ENCODE measurements at places on chromosomes 4 and X.

- DNase-seq: no peak
Observed at GRCh38 chr4:74297539-74297938, 10.7 kb upstream of the EPGN start.

DNA sequence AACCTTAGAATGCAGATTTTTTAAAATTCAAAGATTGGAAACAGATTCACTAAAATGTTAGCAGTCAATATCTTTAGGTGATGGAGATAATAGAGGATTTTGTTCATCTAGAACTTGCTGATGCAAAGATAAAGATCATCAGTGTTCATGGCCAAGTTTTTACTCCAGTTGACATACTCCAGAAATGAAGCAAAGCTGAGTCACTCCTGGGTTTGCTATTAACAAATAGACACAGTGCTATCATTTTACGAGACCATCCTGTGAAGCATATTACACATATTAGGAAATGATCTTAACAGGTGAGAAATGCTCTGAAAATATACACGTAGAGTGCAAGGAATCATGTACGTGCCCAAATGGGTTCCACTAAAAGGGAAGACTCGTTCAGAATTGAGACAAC, 170.6 kb upstream of the FAM9B start:
- DNase-seq: no peak

- DNase-seq: no peak
Observed at GRCh38 chrX:74490247-74490646, 69.0 kb downstream of the SLC16A2 start.

- DNase-seq: no peak
Observed at GRCh38 chr4:15003401-15003890, 1.2 kb downstream of the CPEB2 start.

DNA sequence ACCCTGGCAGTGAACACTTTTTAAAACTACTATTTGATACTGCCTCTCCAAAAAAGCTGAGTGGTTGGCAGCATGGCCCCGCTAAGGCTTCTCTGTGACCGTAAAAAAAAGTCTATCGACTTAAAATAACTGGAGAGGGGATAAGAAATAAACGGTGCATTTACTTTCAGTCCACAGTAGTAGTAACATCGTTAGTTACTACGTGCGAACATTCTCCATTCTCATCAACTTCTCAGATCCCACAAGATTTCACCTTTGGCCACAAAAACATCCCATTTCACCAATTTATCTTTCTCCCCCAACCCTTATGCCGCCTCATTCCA, 524 bp upstream of the EXOSC9 start:
- DNase-seq: no peak

DNA sequence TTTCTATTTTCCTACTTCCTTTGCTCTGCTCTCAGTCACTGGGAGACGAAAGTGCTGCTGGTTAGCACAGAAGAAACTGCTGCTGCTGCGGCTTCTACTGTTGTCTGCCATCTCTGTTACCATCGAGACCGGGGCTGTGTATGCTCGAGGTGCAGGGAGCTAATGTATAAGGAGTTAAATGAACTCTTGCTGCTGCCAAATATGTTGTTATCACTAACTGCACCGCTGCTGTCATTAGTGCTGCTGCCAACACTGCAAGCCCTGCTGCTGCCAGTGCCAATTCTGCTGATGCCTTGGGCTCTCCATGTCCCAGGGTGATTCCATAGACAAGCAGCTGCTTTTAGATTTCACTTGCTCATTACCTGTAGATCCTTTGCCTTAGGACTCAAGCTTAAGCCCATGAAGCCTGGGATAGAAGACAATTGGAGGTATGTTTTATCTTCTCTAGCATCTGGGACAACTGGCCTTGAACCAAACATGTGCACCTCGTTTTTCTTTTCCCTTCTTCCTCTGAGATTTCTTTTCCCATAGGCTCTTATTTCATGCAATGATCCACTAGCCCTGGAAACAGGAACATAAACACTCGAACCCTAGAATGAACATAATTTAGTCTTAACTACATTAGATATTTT, 107.8 kb downstream of the CCSER1 start:
- DNase-seq: peak; percentile 2

- no peak for DNase-seq
Observed at GRCh38 chr4:2347190-2347589, 71.3 kb downstream of the ZFYVE28 start.

DNA sequence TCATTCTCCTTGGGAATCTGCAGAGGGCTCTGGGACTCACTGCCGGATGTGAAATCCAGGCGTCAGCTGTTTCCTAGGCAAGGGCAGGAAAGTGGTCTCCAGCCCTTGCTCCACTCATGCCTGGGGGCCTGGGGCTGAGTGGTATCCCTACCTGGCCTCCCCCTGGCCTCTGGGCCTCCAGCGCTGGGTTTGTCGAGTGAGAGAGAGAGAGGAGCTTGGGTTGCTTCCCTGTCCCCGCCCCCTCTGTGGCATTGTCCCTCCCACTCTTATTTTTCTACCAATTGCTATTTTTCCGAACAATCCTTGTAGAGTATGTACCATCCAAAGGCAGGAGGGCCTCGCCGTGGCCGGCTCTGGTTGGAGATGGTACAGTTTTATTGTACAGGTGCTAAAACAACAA, 53.1 kb downstream of the ELF4 start:
- no peak for DNase-seq

- no peak for DNase-seq
Observed at GRCh38 chr4:24917076-24917856, 4.4 kb upstream of the CCDC149 start.

DNA sequence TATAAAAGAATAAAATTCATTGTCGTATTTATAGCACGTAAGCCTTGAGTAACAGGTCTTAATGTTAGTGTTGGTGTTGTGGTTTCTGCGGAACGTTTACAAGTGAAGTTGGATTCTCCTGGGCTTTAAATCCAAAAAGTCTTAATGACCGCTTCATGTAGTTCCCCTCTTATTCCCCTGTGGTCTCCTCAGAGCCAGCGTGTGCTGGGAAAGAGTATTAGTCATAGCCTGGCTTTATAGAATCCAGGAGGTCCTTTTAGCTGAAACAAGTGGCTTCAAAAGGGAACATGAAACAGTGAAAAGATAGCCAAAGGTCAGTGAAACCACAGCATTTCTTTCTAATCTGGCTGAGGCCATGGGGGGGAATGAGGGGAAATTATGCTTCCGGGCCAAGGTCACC, 79.1 kb downstream of the CLCN4 start:
- DNase-seq: no peak

GRCh38 chrX:104270212-104270611, 15.5 kb upstream of the ESX1 start:
- no peak for DNase-seq

GRCh38 chr4:15131551-15131950, 129.3 kb downstream of the CPEB2 start:
- no peak for DNase-seq

DNA sequence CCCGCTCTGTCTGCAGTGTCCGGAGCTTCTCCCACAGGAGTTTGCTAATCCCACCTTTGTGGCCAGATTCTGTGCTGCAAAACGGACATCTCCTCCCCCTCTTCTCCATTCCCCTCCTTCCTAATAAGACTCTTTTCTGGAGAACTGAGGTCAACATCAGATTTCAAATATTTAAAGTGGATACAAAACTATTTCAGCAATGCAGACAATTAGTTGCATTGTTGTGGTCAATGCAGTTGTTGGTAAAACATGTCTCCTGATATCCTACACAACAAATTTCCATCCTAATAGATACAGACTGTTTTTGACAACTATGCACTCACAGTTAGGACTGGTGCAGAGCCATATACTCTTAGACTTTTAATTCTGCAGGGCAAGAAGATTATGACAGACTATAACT, 5.1 kb upstream of the MCUB start:
- DNase-seq: no peak

GRCh38 chr4:37885496-37885895, 5.4 kb upstream of the TBC1D1 start:
- DNase-seq: no peak

GRCh38 chr4:126364311-126364911, 1049.7 kb downstream of the FAT4 start:
- DNase-seq: no peak

GRCh38 chrX:93420525-93421082, 252.8 kb downstream of the NAP1L3 start:
- DNase-seq: no peak

DNA sequence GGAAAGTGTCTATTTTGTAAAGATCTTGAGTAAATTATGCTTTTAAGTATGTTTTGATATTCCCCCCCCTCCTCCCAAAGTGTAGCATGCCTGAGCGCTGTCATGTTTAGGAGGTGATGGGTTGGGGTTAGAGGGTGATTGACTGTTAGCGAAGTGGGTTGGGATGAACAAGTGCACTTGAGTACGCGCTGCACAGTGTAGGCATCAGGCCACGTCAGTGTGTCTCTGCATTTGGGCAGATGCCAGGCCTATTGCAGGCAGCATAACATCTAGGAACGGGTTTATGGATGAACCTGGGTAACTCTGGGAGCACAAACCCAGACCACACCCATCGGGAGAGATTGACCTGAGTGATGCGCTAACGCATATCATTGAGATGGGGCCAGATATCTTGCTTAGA, 111.2 kb downstream of the TBL1X start:
- DNase-seq: no peak

DNA sequence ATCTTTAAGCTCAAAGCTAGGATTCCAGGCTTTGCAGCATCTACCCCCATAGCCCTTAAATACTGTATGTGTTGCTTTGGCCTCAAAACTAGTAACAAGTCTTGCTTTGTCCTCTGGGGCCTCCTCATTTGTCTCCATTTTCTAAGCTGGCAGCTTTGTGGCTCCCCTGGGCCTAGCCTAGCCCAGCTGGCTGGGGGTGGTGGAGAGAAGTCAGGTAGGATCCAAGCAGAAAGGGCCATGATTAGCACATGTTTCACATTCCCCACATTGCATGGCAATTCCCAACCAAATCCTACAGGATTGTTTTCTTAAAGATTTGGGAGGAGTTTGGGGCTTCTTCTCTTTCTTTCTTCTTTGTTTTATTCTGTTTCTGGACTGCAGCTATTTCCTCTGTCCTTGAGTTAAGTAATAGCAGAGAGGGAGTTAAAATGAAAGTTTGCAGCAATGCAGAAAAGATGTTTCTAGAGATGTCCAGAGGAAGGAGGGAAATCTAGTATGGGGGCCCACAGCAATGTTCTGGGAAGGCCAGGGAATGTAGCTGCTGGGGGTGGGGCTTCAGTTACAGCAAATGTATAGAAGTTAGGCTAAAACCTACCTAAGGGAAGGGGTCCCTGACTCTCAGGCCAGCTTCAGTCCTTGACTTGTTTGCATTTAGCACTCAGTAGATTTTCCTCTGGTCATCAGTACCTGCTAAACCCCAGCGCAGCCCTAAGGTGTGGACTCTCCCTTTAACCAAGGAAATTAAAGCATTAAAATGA, 92.1 kb downstream of the SHROOM4 start:
- no peak for DNase-seq

- no peak for DNase-seq
Observed at GRCh38 chr4:83679254-83679653, 143.3 kb downstream of the GPAT3 start.

- DNase-seq: no peak
Observed at GRCh38 chr4:157897855-157898370, 274.9 kb downstream of the GASK1B start.

- peak; percentile 14 for DNase-seq
Observed at GRCh38 chrX:87299563-87300160, 217.9 kb upstream of the KLHL4 start.

DNA sequence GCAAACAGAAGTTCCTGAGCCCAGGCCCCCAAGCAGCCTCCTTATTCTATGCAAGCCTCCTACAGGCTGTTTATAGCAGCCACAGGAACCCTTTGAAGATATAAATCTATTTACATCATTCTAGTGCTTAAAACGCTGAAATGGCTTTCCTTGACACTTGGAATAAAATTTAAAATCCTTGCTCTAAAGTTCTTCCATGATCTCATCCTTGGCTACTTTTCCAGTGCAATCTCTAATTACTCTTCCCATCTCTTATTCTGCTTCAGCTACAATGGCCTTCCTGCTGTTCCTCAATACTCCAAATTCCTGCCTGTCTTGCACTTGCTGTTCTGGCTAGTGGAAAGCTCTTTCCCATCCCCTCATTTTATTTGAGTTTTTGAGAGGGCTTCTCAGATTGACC, 634.2 kb upstream of the NR3C2 start:
- DNase-seq: no peak

DNA sequence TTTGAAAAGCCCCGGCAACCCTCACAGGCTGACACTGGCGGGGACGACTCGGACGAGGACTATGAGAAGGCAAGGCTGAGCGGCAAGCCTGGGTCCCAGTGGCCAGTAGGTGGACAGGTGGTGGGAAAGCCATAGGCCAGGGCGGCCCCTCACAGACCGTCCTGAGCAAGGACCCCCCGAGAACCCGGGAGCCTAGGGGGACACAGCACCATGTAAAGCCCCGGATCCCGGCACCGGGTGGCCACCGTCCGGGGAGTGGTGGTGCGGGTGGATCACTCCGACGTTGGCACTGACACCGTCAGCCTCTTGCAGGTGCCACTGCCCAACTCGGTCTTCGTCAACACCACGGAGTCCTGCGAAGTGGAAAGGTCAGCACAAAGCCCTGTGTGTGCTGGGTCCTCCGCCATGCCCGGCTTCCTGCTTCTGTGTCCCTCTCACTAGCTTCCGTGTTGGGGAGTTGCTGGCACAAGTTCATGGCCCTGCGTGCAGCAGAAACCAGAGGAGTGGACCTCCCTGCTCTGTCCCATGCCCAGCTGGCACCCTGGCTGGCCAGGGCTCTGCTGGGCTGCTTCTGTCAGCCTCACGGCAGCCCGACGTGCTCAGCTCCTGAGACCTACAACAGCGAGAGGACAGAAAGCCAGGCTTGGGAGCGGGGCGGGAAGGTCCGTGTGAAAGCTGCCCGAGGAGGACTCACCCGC, 11.9 kb upstream of the ADD1 start:
- DNase-seq: no peak

DNA sequence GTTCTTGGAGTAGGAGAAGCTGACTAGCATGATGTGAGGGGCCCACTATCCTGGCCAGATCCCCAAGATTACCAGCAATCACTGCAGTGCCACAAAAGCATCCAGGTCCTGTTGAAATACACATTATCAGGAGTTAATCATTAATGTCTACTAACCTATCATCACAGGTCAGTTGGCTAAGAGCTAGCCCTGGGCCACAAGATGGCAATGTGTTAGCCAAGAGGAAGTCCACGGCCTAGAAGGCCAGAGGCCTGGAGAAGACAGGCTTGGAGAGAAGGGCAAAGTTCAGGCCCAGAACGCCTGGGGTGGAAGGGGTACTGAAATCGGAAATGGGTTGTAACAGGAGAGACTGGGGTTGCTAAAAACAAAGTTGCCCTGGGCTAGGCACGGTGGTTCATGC, 19.9 kb upstream of the KIAA1210 start:
- DNase-seq: no peak

GRCh38 chrX:17009856-17010625, 63.6 kb downstream of the REPS2 start:
- DNase-seq: no peak

DNA sequence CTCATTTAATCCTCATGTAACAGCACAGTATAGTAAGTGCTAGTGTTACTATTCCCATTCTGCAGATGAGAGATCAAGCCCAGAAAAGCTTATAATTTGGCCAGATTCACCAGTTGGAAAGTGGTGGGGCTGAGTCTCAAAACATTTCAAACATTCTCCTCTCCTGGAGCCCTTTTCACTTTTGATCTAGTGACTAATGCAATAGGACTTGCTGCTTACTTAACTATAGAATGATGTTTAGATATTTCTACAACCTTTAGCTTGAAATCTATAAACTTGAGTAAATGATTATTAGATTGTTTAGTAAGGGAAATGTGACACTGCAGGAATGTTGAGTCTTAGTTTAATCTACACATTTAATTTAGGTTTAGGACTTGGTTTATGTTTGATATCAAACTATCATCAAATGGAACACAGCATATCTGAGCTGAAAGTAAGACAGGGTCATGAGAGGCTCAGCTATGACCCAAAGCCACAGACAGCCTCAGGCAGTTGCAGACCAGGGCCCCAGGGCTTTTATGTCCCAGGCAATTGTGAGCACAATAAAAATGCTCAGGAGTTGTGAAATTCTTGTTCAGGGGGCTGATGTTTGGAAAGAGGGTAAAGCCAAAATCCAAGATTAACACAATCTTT, 199.5 kb upstream of the HS3ST1 start:
- no peak for DNase-seq

Data from NCI-H2081 treated with DMSO at 0.1 percent for 48 hours (cell line).